ENCODE measurements at places on chromosomes 2 and 18. TPM values are rescaled to one million over a fixed set of nuclear protein-coding genes. Genes with fewer than 3 reads are reported as not detected.

DNA sequence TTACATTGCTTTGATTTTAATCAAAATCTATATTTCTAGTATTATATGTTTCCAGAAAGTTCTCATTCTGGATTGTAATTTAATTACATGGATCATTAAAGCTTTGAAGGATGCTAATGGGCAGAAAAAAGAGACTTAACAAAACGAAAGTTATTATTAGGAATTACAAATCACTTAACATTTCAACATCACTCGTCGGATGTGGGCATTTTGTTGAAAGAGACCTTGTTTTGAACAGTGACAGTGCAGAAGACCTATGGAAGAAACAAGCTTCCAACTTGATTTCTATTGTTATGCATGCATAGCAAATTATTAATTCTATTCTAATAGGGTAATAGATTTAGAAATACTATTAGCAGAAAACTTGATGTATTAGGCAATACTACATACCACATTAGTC lies 31.4 kb upstream of the DARS1 start:
- H3K27ac ChIP-seq, result no peak overlapping the region
- no peaks in the 10 kb centered on the region for H3K36me3 ChIP-seq
- H3K4me3 ChIP-seq, result no peak overlapping the region
- peaks cover 15% of the 10 kb centered on the region for H3K4me1 ChIP-seq
- no peak for DNase-seq

DNA sequence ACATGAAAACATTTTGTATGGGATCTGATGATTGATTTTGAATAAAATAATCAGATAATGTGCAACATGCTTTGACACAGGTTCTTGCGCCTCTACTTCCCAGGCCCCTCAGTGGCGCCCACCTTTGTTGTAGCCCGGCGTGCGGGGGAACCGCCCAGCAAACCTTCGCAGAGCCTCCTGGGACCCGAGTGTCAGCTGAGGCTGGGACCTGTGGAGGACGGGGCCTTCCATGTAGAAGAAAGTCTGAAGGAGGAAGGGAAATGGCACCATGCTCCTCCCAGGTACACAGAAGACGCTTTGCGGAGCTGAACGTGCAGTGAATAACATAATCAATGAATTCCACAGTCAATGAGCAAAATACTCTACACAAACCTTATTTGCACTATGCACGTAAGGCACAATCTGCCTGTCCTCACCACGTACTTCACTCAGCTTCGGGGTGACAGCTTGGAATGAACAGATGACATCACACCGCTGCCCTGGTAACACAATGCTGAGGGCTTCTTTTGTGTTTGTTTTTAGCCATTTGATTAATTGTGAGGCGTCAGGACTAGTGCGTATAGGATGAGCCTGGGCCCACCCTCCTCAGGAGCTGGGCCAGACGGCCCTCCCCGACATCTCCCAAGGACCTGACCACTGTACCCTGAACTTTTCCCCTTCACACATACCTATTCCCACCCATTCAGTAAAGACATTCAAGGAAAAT lies 78.1 kb downstream of the TWIST2 start:
- no peaks in the 10 kb centered on the region for H3K27me3 ChIP-seq
- no peak for DNase-seq
- H3K4me1 ChIP-seq, result no peaks in the 10 kb centered on the region
- H3K4me3 ChIP-seq, result no peak overlapping the region
- H3K27ac ChIP-seq, result no peak overlapping the region
- H3K36me3 ChIP-seq, result no peaks in the 10 kb centered on the region

- H3K4me3 ChIP-seq, result no peak overlapping the region
- DNase-seq, result no peak
- no peaks in the 10 kb centered on the region for H3K4me1 ChIP-seq
- no peaks in the 10 kb centered on the region for H3K36me3 ChIP-seq
These were observed 78.9 kb upstream of the SPRED2 start for GRCh38 chr2:65511306-65511705.

The EMILIN1 gene
- 21.8 TPM for total RNA-seq

DNA sequence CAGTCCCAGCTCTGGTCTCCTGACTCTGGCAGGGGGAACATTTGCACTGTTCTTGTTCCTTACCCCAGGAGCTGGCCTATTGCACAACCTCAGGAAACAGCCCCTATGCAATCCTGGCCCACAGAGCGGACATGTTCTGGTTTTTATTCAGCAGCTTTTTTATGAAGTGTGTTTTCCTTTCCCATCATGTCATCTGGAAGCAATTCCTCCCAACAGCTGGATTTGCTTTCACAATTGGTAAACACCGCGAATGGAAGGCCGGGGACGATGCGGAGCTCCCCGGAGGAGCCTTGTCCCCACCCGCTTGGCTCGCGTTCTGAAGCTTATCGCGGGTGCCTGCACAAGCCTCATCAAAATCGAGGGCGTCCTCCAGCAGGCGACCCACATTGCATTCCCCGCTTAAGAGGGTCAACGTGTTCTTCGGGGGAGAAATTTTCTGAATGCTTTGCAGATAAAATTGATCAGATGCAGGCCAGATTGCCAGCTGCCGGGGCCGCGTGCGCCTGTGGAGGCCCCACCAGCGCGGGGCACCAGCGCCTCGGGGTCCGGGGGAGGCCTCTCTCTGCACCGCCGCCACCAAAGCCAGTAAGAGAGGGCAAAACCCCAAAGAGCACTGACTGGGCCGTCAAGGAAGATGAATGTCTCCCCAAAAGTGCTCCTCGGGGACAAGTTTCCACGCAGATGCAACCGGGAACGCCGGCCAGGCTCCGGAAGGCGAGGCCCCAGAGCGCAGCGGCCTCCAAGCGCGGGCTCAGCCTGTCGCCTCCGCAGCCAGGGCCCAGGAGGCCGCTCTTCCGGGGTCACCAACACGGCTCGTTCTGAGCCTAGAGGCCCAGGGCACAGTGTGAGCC lies 60.3 kb upstream of the SP3 start:
- no peaks in the 10 kb centered on the region for H3K27me3 ChIP-seq
- no peaks in the 10 kb centered on the region for H3K36me3 ChIP-seq
- no peaks in the 10 kb centered on the region for H3K4me1 ChIP-seq
- peak overlapping the region; percentile 55 for H3K27ac ChIP-seq
- peak; percentile 51 for DNase-seq

- no peak overlapping the region for H3K27ac ChIP-seq
- no peak overlapping the region for H3K4me3 ChIP-seq
- DNase-seq, result no peak
- peaks cover under 1% of the 10 kb centered on the region for H3K4me1 ChIP-seq
These were observed 4.3 kb upstream of the GALNT1 start for GRCh38 chr18:35577045-35577848.

DNA sequence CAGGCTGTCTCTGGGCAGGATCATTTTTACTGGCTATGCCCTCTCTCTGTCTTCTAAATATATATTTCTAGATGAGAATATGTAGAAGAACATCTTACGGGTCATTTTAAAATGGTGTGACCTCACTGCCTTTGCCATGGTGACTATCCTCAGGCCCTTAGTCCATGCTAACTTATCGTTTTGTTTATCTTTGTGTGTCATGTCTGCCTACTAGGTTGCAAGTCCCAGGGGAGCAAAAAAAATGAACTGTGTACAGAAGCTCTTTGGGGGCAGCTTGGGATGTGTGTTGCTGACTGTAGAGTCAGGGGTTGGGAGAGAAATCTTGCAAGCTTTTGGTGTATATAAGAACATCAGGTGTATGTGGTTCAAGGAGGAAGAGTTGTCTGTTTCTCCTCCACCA lies 11.0 kb downstream of the CPSF3 start:
- no peak for DNase-seq
- H3K27ac ChIP-seq, result no peak overlapping the region
- peaks cover 25% of the 10 kb centered on the region for H3K36me3 ChIP-seq
- no peaks in the 10 kb centered on the region for H3K4me1 ChIP-seq
- no peaks in the 10 kb centered on the region for H3K27me3 ChIP-seq
- H3K4me3 ChIP-seq, result no peak overlapping the region

The OTOS gene
- total RNA-seq, result not detected

DNA sequence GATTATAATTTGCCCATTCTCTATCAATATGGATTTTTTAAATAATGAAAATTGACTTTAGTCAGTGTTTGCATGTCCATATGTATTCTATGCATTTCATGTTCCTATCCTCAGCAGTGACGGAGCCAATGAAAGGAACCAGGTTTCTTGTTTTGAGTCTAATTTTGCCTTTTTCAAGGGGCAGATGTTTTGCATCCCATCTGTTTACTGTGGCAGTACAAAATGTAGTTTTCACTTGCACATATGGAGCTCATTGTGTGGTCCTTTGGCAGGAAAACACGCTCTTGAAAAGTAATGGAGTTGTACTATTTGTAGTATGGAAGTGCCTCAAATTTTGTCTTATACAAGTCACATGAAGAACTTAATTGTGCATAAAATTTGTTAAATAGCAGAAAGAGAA lies 127.8 kb downstream of the AGPS start:
- no peak overlapping the region for H3K4me3 ChIP-seq
- H3K4me1 ChIP-seq, result no peaks in the 10 kb centered on the region
- peaks cover 2% of the 10 kb centered on the region for H3K36me3 ChIP-seq
- H3K27me3 ChIP-seq, result no peaks in the 10 kb centered on the region

The TBR1 gene
- total RNA-seq, result not detected

DNA sequence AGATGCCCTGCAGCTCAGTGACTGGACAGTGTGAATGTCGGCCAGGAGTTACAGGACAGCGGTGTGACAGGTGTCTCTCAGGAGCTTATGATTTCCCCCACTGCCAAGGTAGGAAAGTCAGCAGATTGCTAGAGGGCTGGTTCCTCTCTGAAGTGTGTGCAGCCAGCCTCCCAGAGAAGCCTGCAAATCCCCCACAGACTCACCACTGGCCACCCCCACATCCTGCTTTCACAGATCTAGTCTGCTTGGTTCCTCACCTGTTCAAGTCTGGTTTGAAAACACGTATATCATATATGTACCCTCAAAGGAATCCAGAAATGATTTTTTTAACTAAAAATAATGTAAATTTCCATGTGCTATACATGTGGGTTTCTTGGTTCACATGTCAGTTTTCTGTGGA lies 121.1 kb downstream of the LAMA3 start:
- no peaks in the 10 kb centered on the region for H3K4me1 ChIP-seq
- H3K27ac ChIP-seq, result no peak overlapping the region
- DNase-seq, result no peak

DNA sequence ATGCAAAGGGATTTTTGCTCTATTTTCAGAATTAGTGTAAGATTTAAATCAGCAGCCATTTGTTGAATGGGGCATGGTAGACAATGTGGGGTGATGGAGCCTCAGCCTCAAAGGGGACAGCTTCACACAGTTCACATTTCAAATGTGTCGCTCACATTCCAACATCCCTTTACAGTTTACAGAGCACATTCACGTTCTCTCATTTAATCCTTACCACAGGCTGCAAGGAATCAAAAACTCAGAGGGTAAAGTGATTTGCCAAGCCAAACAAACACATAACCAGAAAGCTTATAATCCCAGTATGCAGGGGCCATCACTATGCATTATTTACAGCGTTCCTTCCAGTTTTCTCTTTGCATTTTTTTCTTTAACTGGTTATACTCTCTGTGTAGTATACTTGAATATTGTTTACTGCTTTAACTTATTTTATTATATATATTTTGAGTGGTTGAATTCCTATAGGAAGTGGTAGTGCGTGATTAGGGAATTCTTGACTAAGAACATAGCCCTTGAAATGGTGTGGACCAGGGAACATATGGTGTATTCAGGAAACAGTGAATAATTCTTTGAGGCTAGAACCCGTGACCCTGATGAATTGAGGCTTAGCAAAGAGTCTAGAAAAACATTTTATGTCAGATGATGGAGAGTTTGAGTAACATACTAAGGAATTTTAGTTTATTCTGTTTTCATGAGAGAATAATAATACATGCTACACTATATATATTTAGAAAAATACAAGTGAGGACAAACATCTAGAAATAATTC lies 18.1 kb upstream of the TAF1B start:
- H3K4me3 ChIP-seq, result no peak overlapping the region
- H3K36me3 ChIP-seq, result no peaks in the 10 kb centered on the region
- H3K27me3 ChIP-seq, result no peaks in the 10 kb centered on the region
- H3K27ac ChIP-seq, result no peak overlapping the region
- peaks cover 5% of the 10 kb centered on the region for H3K4me1 ChIP-seq

- H3K4me3 ChIP-seq, result no peak overlapping the region
- no peaks in the 10 kb centered on the region for H3K27me3 ChIP-seq
- no peak overlapping the region for H3K27ac ChIP-seq
- no peaks in the 10 kb centered on the region for H3K36me3 ChIP-seq
- no peak for DNase-seq
- no peaks in the 10 kb centered on the region for H3K4me1 ChIP-seq
These were observed 1045.3 kb downstream of the TSN start for GRCh38 chr2:122800781-122801180.

The GRP gene
- total RNA-seq, result not detected

The UGT1A6 gene
- total RNA-seq, result not detected

The MAT2A gene
- total RNA-seq, result 388 TPM

The ANKRD30BL gene
- not detected for total RNA-seq

- peak overlapping the region; percentile 70 for H3K4me3 ChIP-seq
- peaks cover 33% of the 10 kb centered on the region for H3K4me1 ChIP-seq
- peak overlapping the region; percentile 89 for H3K27ac ChIP-seq
- no peaks in the 10 kb centered on the region for H3K27me3 ChIP-seq
- H3K36me3 ChIP-seq, result no peaks in the 10 kb centered on the region
- peak; percentile 60 for DNase-seq
These were observed 963 bp downstream of the INPP1 start for GRCh38 chr2:190344276-190344827.

The LIMS2 gene
- 9.6 TPM for total RNA-seq

The DNAH6 gene
- total RNA-seq, result 1.3 TPM

GRCh38 chr2:131146231-131146630 lies 41.1 kb downstream of the PLEKHB2 start:
- no peaks in the 10 kb centered on the region for H3K36me3 ChIP-seq
- no peaks in the 10 kb centered on the region for H3K4me1 ChIP-seq
- no peak overlapping the region for H3K27ac ChIP-seq
- no peaks in the 10 kb centered on the region for H3K27me3 ChIP-seq
- DNase-seq, result peak; percentile 25
- no peak overlapping the region for H3K4me3 ChIP-seq

GRCh38 chr2:14420851-14421250 lies 211.7 kb upstream of the LRATD1 start:
- no peak for DNase-seq
- H3K36me3 ChIP-seq, result no peaks in the 10 kb centered on the region
- H3K27me3 ChIP-seq, result no peaks in the 10 kb centered on the region

- H3K27ac ChIP-seq, result no peak overlapping the region
- peaks cover 13% of the 10 kb centered on the region for H3K4me1 ChIP-seq
- H3K27me3 ChIP-seq, result no peaks in the 10 kb centered on the region
- H3K4me3 ChIP-seq, result no peak overlapping the region
- DNase-seq, result no peak
These were observed 132.5 kb downstream of the CSRNP3 start for GRCh38 chr2:165601928-165602521.

The NPAS2 gene
- 51.7 TPM for total RNA-seq

All from body of pancreas (tissue), 4 donors.